Non-pigmented ciliary epithelial cell (primary cell): ENCODE measurements at places on chromosomes 13 and 19.

DNA sequence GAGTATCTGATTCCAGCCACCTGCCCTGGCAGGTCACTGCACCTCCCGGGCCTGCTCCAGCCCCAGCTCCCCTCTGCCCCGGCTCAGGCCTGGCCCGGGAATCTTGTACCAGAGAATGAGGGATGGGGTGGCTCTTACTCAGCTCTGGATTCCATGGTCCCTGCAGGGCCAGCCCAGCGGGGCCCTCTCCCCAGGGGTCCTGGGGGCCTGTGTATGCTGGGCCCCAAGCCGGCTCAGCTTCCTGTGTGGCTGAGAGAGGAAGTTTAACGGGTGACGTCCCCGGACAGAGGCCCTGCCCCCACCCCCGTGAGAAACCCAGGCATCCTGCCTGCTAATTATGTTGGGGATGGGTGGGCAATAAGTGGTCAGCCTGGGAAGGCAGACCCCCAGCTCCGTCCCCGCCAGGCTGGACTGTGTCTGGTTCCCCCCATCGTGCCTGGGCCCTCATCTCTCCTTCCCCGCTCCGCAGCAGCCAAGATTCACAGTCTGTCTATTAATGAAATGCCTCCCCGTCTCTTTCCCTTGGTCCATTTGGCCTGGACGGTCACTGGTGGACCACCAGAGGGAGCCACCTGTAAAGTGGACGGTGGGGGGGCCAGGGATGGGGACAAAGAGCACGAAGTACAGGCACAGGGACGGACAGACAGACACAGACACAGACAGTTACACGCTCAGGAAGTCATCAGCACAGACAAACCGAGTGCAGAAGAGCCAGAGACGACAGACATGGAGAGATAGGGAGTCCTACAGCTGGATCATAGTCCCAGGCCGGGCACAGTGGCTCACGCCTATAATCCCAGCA is at the start of gene DENND1C:
DENND1C (minus strand) TSS at position 247 of the 802 bp plus-strand sequence; CDS start at position 155, 92 bp downstream.
- DNase-seq: no peak

DNA sequence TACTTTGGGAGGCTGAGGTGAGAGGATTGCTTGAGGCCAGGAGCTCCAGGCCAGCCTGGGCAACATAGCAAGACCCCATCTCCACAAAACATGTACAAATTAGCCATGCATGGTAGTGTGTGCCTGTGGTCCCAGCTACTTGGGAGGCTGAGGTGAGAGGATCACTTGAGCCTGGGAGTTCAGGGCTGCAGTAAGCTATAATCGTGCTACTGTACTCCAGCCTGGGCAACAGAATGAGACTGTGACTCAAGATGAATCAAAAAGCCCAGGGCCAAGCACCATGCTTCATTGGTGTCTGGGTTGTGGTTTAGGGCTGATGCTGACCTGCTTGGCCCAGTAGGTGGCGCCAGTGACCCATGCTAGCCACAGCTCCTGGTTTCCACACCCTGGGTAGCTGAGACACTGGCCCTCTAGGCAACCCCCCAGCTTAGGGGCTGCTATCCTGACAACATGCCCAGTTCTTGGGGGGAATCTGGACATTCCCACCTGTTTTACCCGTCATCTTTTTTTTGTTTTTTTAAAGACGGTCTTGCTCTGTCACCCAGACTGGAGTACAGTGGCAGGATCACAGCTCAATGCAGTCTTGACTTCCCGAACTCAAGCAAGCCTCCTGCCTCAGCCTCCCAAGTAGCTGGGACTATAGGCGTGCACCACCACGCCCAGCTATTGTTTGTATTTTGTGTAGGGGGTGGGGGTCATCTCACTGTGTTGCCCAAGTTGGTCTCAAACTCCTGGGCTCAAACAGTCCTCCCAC is 5.5 kb downstream of the CCDC124 start:
- peak; percentile 56 for DNase-seq

DNA sequence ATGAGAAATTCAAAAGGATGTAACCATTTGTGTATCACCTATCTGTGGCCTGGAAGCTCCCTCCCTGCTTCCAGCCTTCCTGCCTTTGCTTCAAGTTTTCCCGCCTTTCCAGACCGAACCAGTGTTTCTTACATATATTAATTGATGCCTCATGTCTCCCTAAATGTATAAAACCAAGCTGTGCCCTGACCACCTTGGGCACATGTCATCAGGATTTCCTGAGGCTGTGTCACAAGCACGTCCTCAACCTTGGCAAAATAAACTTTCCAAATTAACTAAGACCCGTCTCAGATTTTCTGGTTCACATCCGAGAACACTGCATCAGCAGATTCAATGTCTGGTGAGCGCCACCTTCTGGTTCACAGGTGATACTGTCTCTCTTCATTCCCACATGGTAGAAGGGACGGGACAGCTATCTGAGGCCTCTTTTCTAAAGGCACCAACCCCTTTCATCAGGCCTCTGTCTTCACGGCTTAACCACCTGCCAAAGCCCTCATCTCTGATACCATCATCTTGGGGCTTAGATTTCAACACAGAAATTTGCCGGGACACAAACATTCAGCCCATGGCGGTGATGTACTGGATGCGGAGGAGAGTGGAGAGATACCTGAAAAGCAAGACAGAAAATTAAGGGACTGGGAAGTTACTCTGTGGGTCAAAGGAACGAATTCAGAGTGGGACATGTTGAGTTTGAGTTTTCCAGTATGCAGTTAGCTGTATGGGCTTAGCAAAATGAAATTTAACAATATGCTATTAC is 58.7 kb upstream of the PABPC3 start:
- peak; percentile 42 for DNase-seq

GRCh38 chr13:73943137-73943964 is 190.9 kb downstream of the KLF12 start:
- DNase-seq: no peak

- no peak for DNase-seq
Measured at GRCh38 chr19:723247-723646, 14.5 kb downstream of the PALM start.

- no peak for DNase-seq
Measured at GRCh38 chr19:34128558-34129250, 43.6 kb upstream of the LSM14A start.
